ENCODE measurements at places on chromosomes 2 and 18.

DNA sequence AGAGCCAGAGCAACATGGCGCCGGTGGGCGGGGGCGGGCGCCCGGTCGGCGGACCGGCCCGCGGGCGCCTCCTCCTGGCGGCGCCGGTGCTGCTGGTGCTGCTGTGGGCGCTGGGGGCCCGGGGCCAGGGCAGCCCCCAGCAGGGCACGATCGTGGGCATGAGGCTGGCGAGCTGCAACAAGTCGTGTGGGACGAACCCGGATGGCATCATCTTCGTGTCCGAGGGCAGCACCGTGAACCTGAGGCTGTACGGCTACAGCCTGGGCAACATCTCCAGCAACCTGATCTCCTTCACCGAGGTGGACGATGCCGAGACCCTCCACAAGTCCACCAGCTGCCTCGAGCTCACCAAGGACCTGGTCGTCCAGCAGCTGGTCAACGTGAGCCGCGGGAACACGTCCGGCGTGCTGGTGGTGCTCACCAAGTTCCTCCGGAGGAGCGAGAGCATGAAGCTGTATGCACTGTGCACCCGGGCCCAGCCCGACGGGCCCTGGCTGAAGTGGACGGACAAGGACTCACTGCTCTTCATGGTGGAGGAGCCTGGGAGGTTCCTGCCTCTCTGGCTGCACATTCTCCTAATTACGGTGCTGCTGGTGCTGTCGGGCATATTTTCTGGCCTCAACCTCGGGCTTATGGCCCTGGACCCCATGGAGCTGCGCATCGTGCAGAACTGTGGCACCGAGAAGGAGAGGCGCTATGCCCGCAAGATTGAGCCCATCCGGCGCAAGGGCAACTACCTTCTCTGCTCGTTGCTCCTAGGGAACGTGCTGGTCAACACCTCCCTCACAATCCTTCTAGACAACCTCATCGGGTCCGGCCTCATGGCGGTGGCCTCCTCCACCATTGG, 507 bp downstream of the CNNM4 start:
- peak; percentile 41 for DNase-seq

DNA sequence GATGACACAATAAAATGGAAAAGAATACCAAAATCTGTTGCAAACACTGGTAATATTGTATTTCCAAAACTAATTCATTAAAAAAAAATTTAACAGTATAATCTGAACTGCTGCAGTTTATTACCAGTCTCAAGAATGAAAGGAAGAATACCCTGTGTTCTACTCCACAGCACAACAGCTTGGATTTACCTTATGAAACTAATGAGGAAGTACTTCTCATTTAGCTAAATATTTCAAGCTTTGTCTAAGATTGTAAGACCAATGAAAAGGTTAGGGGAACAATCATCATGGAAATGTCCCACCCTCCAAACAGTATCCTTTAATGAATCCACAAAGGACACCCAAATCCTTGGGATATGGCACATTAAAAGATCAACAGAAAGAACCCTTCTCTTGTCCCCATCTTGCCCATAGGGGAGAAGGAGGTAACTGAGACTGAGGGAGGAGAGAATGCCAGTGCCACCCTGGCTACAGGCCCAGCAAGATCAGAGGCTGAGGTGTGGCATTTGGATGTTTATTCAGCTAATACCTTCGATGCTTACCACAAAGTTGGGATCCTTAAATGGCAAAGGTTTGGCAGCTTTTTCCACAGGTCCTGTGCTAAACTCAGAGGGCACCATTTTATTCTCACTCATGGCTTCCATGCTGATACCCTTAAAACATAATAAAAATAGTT, 17.7 kb downstream of the INO80C start:
- DNase-seq: no peak

DNA sequence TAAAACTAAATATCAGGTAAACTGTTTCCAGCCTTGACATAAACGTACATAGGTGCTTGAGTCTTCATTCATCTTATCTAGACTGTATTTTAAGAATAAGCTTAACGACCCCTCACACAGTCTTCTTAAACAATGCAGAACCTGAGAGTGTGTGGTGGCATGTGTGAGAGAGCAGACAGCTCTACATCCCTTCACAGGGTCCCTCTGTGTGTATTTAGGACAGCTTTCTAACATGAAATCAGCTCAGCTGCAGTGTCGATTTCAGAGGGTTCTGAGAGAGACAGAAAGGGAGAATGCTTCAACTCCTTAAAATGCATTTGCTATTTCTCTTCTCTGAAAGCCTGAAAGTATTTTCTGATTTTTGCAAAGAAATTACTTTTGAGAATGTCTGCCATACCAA, 185.2 kb downstream of the GRB14 start:
- DNase-seq: no peak

- DNase-seq: no peak
Observed at GRCh38 chr2:127275356-127275755, 18.6 kb downstream of the ERCC3 start.

GRCh38 chr2:28764909-28765711, 13.5 kb downstream of the PPP1CB start:
- peak; percentile 54 for DNase-seq

GRCh38 chr2:99555404-99555803, 65.6 kb upstream of the REV1 start:
- no peak for DNase-seq

DNA sequence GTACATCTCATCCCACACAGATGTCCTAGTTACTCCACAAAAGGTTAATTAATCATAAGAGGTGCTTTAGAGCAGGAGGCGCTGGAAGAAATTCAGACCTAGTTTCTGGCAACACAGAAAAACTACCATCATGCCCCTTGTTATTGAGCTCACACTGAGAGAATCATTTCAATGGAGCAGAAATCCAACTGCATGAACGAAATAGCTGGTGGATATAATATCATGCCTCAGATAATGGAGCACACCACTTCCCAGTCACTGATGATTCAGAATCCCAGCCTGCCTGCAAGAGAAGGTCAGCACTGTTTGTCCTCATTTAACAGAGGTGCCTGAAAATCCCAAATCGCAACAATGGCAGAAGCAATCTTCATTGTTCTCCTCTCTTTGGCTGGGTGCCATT, 125.8 kb upstream of the CREB1 start:
- no peak for DNase-seq

- no peak for DNase-seq
Observed at GRCh38 chr2:175436076-175436475, 254.6 kb upstream of the ATP5MC3 start.

DNA sequence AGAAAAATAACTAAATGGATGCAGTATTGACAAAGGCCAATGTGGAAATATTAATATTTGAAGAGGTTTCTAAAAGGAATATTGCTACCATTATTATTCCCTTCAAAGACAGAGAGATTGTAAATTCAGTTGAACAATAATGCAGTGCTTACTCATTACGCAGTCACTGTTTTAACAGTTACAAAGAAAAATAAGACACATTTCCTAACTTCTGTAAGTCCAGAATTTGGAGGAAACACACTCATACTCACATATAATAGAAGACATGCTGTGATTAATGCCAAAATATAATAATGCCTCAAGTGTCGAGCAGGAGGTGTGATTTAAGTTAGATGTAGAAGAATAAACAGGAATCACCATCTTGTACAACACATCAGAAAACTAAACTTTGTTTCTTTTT, 389.2 kb downstream of the FBXO15 start:
- peak; percentile 46 for DNase-seq

GRCh38 chr2:21627938-21628337, 504.2 kb downstream of the TDRD15 start:
- DNase-seq: no peak

GRCh38 chr2:198499539-198499938, 695.1 kb downstream of the PLCL1 start:
- DNase-seq: peak; percentile 2

DNA sequence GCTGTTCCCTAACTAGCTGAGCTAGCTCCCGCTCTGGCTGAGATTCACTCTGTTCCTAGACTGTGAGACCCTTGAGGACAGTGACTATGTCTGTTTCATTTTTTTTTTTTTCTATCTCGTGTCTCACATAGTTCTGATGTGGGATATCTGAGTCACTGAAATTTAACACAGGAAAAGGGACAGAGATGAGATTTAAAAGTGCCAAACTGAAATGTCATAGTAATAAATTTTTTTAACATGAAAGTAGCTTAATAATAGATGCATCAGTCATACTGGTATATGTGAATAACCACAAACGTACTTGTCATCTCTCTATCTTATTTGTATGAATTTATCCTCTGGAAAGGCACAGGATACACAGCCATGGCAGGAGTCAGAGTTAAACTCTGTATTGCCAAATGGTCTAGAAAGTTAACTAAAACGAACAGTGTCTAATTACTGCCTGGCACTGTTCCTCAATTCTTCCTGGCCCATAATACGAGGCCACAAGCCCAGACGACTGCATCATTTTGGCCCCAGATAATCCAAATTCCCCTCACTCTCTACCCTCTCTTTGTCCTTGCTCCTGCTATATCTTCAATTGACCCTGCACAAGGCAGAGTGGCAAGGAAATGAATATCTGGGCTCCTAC, 87.5 kb downstream of the SATB2 start:
- peak; percentile 66 for DNase-seq

- no peak for DNase-seq
Observed at GRCh38 chr2:233379441-233379840, 25.1 kb downstream of the DGKD start.

DNA sequence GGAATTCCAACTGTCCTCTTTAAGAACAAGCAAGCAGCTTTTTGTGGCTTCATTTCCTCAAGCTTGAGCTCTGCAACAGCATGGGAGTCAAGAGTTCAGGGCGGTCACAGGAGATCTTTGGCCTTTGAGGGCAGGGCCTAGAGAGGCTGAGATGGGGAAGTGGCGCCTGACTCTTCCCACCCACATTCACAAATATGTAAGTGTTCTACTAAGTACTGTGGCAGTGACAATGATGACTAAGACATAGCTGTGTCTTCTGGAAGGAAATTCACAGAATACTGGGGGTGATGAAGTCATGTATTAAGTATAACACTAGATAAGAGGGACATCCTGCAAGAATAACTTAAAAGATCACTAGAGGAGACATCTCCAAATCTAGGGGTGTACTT, 15.0 kb downstream of the RND3 start:
- DNase-seq: peak; percentile 93

DNA sequence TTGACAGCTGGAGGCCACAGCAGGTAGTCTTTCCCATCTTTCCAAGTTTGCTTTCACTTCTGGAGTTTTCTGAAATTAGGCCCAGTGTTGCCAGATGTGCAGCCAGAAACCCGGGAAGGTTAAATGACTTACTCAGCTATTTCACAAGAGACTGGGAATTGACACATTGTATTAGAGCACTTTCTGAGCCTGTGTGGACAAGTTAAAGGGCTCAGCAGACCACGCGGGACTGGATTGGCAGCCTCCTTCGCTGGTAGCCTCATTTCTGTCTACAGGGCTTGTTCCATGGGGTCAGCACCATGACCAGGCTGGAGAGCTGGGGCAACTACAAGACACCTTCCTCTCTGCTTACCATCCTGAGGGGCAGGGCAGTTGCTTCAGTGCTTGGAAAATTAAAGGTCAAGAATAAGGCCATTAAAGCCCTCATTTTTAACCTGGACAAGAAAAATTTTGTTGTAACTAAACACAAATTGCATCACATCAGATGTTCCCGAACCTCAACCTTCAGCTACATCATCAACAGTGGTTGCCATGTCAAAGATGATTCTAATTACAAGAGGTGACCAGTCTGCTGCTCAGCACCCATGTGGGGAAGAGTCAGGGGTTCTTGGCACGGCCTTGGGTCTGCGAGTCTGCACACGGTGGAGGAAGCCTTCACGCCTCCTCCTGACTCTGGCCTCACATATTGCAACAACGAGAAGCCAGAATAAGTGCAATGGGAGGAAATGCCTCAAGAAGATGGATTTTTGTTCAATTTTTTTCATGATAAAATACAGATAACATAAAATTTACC, 279.5 kb upstream of the RAB6C start:
- no peak for DNase-seq

DNA sequence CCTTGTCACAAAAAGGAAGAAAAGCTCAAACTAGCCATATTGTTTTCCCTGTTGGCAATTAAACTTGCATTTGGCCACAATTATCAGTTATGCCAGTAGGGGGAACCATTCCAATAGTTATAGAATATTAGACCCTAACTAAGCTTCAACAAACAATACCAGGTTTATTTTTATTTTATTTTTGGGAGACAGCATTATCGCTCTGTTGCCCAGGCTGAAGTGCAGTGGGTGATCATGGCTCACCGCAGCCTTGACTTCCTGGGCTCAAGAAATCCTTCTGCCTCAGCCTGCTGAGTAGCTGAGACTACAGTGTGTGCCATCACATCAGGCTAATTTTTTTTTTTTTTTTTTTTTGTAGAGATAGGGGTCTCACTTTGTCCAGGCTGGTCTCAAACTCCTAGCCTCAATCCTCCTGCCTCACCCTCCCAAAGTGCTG, 102.1 kb downstream of the ATAD2B start:
- peak; percentile 75 for DNase-seq

- DNase-seq: no peak
Observed at GRCh38 chr2:119181391-119181790, 22.8 kb upstream of the C1QL2 start.

GRCh38 chr2:28736034-28736433, 15.6 kb upstream of the PPP1CB start:
- DNase-seq: no peak

DNA sequence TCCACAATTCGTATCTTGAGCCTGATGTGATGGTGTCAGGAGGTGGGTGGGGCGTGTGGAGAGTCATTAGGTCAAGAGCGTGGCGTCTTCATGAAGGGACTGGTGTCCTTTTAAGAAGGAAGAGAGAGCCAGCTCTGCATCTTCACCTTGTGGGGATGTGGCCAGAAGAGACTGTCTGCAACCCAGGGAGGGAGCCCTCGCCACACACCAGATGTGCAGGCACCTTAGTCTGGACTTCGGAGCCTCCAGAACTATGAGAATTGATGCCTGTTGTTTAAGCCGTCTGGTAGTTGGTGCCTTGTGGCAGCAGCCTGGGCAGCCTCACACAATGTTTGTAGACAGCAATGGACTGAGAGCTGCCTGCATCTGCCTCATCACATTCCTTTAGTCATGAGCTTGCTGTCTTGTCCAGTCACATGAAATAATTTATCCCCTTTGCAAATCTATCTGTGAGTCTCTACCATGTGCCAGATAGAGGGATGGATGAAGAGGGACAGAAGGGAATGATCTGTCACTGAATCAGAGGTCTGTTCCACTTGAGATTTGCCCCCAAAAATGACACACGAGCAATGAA, 61.0 kb downstream of the MYT1L start:
- DNase-seq: no peak

- DNase-seq: no peak
Observed at GRCh38 chr18:31039426-31039825, 3.1 kb downstream of the DSC3 start.

DNA sequence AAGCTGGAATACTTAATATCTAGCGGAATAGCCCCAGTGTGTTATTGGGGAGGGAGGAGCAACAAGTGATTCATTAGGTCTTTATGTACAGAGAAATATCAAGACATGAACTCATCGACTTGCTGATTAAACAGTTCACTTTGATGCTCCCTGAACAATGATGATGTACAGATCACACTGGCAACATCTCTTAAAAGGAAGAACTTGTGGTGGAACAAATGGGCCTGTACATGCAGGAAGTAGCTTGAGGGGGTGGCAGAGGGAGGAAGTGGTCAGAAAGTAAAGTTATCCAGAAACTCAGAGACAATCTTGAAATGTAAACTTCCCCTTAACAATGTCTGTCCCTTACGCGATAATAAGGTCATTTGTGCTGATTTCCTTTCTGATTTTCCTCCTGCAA, 90.5 kb downstream of the NXPH2 start:
- DNase-seq: no peak

Measured in ELR (cell line).